ENCODE measurements at places on chromosomes 1 and 21. TPM values are rescaled to one million over a fixed set of nuclear protein-coding genes. Genes with fewer than 3 reads are reported as not detected.

TMOD4 gene
- total RNA-seq = not detected

SPRR2E gene
- not detected for total RNA-seq

TBX15 gene
- total RNA-seq = 0.33 TPM

SLC30A10 gene
- not detected for total RNA-seq

PDC gene
- not detected for total RNA-seq

ZNF648 gene
- not detected for total RNA-seq

All from vein endothelial cell (primary cell).